ENCODE measurements at places on chromosomes 6 and 20.

DNA sequence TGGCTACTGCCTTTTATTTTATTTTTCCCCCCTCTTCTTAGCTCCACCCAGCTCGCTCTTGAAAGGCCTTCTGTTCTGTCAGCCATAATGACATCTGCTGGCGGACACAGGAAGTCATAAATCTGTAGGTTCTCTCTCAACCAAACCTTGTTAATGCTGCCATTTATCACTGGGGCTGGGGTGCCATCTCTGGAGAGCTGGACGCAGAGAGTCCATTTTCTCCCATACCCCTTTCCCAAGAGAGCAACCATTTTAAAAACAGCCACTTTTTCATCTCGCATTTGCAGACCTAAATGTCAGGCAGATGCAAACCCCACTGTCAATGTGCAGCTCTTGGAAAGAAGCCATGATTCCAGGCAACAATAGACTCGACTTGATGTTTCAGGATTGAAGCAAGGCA, 13.0 kb upstream of the TSHZ2 start:
- no peak for DNase-seq

DNA sequence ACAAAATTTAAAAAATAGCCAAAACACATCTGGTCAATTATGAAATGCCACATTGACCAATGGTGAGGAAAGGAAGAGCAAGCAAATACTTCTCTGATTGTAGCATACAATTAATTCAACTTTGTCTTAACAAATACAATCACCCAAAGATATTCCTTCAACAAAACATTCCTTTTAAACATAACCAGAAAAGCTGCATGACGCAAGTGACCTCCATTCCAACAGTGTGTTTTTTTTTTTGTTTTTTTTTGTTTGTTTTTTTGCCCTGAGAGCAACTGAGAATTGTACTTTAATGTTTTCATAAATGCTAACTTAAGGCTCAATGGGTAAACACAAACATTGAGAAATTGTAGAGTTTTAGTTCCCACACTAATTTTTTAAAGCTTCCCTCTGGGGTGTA, 184.4 kb downstream of the PTPRK start:
- no peak for DNase-seq

DNA sequence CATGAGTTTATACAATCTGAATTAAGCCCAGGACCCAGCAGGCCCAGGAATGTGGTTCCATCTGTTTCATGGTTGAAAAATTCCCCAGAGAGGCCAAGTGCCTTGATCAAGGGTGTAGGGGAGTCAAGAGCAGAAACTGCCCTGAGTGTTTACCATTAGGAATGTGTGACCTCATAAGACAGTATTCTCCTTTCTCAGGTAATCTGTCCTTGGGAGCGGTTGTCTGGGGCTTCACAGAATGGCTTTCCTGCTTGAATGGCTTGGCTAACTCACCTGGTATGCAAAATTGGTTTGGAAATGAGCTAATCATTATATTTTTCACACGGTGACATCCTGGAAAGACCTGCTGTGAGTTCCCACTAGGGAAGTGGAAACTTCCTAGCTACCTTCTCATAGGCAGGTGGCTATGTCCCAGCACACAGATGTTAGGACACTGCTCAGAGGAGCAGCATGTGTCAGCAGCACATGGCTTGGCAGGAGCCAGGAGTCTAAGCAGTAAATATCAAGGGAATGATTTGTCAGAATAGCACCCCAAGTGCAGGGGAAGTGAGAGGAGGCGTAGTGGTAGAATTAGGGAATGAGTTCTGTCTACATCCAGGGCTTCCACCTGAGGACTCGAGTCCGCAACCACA, 17.7 kb downstream of the CLIC5 start:
- DNase-seq: peak; percentile 15

- peak; percentile 67 for DNase-seq
Observed at GRCh38 chr6:107652526-107653182, 162.7 kb downstream of the SOBP start.

DNA sequence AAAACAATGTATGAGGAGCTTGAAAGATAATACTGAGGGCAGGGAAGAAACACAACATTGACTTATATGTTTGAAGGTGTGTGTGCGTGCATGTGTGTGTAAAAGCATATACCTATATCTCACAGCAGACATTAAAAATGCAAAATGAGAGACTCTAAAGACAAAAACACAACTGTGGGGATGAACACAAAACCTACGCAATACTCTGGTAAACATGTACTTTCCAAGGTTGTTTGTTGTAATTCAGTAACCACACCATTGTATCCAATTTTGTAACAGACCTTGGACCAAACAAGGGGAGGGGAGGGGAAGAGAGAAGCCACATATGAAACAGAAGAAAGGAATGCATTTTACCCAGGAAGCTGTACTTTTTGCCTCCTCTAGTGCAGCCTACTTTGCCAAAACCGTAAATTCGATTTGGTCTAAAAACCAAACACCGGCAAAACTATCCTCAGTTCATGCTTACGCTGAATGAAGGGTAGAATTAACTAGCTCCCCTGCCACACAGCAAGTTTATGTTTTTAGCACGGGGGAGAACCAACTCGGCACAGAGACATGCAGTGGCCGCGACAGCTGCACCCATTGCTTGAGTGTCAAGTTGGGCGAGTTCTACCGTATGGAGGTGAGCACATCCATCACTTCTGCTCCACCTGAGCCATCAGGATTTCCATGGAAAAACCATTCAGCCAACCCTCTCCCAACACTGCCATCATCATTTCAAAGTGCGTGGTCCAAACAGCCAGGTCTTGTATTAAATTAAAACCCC, 50.0 kb downstream of the CNKSR3 start:
- no peak for DNase-seq

- DNase-seq: no peak
Observed at GRCh38 chr20:1255675-1256074, 10.4 kb upstream of the SNPH start.

- DNase-seq: no peak
Observed at GRCh38 chr6:144360401-144360800, 75.3 kb downstream of the UTRN start.

- DNase-seq: no peak
Observed at GRCh38 chr20:63527184-63527583, 6.6 kb downstream of the PPDPF start.

DNA sequence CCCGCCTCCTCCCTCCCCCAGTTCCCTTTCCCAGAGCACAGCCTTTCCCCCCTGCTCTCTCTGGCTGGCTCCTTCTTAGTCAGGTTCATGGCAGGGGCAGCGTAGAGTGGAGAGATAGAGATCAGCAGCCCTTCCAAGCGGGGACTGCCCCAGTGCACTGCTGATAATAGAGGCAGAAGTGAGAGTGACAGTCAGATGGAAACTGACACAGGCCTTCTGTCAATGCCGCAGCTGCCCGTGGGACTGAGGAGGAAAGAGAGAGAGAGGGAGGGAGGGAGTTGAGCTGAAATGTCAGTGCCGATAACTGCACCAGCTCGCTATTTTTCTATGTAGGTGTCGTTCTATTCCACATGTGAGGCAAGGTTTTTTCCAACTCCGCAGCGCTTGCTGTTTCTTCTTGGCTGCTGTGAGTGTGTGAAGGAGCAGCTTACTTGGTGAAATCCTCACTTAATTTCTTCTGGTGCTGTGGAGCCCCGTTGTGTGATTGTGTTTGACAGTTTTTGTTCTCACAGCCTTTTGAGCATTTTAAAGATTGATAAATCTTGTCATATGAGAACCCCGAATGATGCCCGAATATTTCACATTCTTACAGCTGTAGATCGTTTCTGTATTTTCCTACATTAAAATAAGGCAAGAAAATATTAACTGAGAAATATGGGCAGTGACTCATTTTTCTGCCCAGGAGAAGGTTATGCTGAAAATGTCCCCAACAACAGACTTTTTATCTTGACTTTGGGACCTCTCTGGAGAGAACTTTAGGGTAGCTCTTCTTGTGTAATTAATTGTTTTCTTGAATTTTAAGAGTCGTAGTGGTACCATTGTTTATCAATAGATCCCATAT, 386.4 kb upstream of the MMS22L start:
- DNase-seq: no peak

DNA sequence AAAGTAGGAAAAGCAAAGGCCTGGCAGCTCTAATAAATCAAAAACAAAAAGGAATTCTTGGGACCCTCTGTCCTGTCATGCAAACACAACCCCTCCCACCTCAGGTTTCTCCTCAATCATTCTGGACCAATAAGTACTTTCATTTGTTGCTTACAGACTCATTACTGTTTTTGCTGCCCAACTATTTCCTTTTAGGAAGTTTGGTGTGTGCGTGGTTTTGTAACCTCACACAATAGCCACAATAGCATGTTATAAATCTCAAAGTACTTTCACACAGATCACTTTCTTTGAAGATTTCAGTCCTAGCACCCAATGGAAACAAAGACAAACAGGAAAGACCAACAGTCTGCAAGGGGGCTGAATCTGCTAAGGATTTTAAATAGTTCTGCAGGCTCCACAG, 4.5 kb downstream of the MRPL14 start:
- no peak for DNase-seq

DNA sequence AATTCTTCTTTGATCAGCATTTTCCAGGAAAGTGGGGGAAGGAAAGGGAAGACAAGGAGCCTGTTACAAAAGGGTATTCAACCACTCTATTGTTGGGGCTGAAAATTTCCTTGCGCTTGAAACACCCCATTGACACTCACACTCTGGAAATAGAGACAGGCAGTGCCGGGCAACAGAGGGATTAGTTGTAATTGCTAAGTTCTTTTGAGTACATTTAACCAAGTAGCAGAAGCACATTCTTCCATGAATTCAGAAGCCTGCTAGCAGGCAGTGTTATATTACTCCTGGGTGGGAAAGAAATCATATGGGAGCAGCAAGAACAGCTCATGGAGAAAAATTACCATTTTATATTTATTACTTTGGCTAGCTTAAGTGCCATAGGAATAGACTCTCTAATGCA, 745.5 kb downstream of the C6orf118 start:
- DNase-seq: no peak
